ENCODE measurements at places on chromosomes 2 and 18. TPM values are rescaled to one million over a fixed set of nuclear protein-coding genes. Genes with fewer than 3 reads are reported as not detected.

DNER gene
- total RNA-seq = under 0.01 TPM

GRCh38 chr2:25363733-25364132 is 22.0 kb upstream of the DNMT3A start:
- DNase-seq = no peak
- H3K36me3 ChIP-seq = no peaks in the 10 kb centered on the region
- H3K27ac ChIP-seq = no peak overlapping the region
- peaks cover 4% of the 10 kb centered on the region for H3K27me3 ChIP-seq

- H3K4me3 ChIP-seq = no peak overlapping the region
- H3K27me3 ChIP-seq = no peaks in the 10 kb centered on the region
- peaks cover 11% of the 10 kb centered on the region for H3K4me1 ChIP-seq
- H3K27ac ChIP-seq = peak overlapping the region; percentile 66
- H3K36me3 ChIP-seq = no peaks in the 10 kb centered on the region
Measured at GRCh38 chr2:216775043-216775453, 79.7 kb upstream of the IGFBP5 start.

DNA sequence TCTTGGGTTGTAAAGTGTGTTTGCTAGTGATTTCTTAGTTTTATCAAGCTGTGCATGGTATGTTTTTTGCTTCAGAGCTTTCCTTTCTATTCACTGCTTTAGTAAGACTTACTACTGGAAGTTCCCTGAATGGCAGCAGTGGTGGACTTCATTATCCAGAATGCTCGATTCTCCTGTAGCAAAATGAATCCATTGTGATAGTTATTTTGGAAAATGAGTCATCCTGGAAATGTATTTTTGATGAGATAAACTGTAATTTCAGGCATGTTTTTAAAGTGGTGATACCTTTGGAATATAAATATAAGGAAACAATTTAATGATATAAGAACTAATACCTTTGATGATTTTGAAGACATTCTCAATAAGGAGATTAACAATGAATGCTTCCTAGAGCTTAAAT is 387.1 kb downstream of the PTPRM start:
- no peaks in the 10 kb centered on the region for H3K27me3 ChIP-seq
- peaks cover 7% of the 10 kb centered on the region for H3K4me1 ChIP-seq
- DNase-seq = peak; percentile 61
- no peak overlapping the region for H3K4me3 ChIP-seq
- no peak overlapping the region for H3K27ac ChIP-seq
- H3K36me3 ChIP-seq = no peaks in the 10 kb centered on the region

GRCh38 chr2:53422979-53423378 is 344.6 kb upstream of the CHAC2 start:
- peak; percentile 59 for DNase-seq
- no peaks in the 10 kb centered on the region for H3K36me3 ChIP-seq
- no peaks in the 10 kb centered on the region for H3K4me1 ChIP-seq
- H3K27me3 ChIP-seq = no peaks in the 10 kb centered on the region
- no peak overlapping the region for H3K27ac ChIP-seq

- H3K4me3 ChIP-seq = no peak overlapping the region
- H3K27ac ChIP-seq = no peak overlapping the region
- H3K4me1 ChIP-seq = peaks cover 11% of the 10 kb centered on the region
Measured at GRCh38 chr2:171406044-171406443, 27.7 kb downstream of the METTL8 start.

DNA sequence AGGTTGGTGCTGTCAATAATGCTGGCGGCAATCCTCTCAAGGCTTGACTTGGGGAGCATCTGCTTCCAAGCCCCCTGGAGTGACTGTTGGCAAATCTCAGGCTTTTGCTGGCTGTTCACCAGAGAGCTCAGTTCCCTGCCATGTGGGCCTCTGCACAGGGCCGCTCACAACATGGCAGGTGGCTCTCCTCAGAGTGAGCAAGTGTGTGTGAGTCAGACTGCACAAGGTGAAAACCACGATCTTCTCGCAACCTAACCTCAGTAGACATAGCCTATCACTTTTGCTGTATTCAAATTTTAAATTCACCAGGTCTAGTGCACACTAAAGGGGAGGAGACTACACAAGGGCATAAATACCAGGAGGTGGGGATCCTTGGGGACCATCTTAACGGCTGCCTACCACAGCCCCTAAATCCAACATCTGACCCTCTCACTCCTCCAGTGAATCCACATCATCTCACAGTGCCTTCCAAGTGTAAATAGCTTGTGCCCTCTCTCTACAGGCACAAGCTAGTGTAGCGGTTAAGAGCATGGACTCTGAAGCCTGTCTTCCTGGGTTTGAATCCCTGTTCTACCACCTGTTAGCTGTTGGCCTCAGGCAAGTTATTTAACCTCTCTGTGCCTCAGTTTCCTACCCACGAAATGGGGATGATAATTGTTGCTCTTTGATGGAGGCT is 187.7 kb upstream of the CXCR4 start:
- H3K36me3 ChIP-seq = no peaks in the 10 kb centered on the region
- H3K27ac ChIP-seq = no peak overlapping the region
- H3K27me3 ChIP-seq = no peaks in the 10 kb centered on the region
- DNase-seq = no peak
- no peak overlapping the region for H3K4me3 ChIP-seq
- H3K4me1 ChIP-seq = no peaks in the 10 kb centered on the region

- peaks cover 23% of the 10 kb centered on the region for H3K27me3 ChIP-seq
- H3K4me1 ChIP-seq = no peaks in the 10 kb centered on the region
- no peaks in the 10 kb centered on the region for H3K36me3 ChIP-seq
- no peak for DNase-seq
- H3K27ac ChIP-seq = no peak overlapping the region
- no peak overlapping the region for H3K4me3 ChIP-seq
Measured at GRCh38 chr18:8478968-8479370, 130.3 kb upstream of the RAB12 start.

GRCh38 chr2:96503637-96504243 is 1.4 kb downstream of the NEURL3 start:
- peaks cover 41% of the 10 kb centered on the region for H3K27me3 ChIP-seq
- H3K4me3 ChIP-seq = no peak overlapping the region
- no peaks in the 10 kb centered on the region for H3K36me3 ChIP-seq
- DNase-seq = no peak
- H3K4me1 ChIP-seq = peaks cover 4% of the 10 kb centered on the region

DNA sequence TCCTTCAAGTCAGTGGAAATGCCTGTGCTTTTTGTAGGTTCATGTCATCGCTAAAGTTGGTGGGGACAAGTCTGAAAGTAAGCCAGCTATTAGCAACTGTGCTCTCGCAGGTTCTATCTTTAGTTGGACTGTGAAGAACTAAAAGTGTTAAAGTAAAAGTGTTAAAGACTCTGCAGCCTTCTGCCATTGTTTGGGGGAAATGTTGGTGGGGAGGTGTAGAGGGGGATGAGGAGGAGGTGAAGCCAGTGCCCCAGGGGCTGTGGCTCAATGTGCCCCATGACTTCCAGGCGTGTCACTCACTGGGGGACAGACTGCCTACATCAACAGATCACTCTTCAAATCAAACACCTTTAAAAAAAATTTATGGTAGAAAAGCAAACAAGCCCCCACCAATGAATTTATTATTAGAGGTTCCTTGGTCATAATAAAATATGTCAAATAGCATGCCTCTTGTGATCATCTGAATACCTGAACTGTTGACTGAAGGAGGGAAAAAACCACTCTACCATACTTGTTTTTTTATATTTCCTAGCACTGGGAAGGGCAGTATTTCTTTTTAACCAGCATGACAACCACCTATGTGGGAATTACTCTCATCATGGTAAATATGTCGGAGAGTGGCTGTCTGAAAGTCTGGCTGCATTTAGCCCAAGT is 19.3 kb downstream of the TGFA start:
- no peaks in the 10 kb centered on the region for H3K27me3 ChIP-seq
- no peak for DNase-seq
- no peak overlapping the region for H3K4me3 ChIP-seq

GRCh38 chr18:13613099-13613498 is 113.3 kb downstream of the FAM210A start:
- no peak for DNase-seq
- no peak overlapping the region for H3K4me3 ChIP-seq
- H3K27me3 ChIP-seq = peaks cover 26% of the 10 kb centered on the region
- no peak overlapping the region for H3K27ac ChIP-seq
- no peaks in the 10 kb centered on the region for H3K36me3 ChIP-seq

DNA sequence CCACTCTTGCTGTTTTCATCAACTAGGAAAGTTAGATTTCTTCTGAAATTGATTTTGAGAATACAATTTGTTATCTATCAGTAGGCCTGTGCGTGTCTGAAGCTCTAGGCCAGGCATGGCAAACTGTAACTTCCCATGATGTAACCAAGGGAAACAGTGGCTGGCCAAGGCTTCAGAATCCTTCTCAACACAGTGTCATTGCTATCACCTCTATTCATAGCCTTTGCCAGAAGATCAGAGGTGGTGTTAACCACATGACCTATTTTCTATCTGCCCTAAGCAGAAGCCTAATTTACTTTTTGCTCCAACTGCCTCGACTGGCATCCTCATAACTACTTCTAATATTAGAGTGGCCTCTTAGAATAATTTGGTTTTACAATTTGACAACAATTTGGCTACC is 2.5 kb downstream of the ITGB6 start:
- no peaks in the 10 kb centered on the region for H3K4me1 ChIP-seq
- no peaks in the 10 kb centered on the region for H3K27me3 ChIP-seq
- no peak for DNase-seq
- H3K4me3 ChIP-seq = no peak overlapping the region
- H3K36me3 ChIP-seq = no peaks in the 10 kb centered on the region
- no peak overlapping the region for H3K27ac ChIP-seq

All from IMR-90 (cell line).